ENCODE measurements at places on chromosomes 16 and 17.

- H3K27me3 ChIP-seq, result peaks cover 50% of the 10 kb centered on the region
- H3K36me3 ChIP-seq, result no peaks in the 10 kb centered on the region
- no peaks in the 10 kb centered on the region for H3K4me1 ChIP-seq
Measured at GRCh38 chr17:5741810-5742209, 157.5 kb upstream of the NLRP1 start.

- no peaks in the 10 kb centered on the region for H3K27me3 ChIP-seq
- no peak overlapping the region for H3K4me3 ChIP-seq
- DNase-seq, result no peak
- no peaks in the 10 kb centered on the region for H3K4me1 ChIP-seq
- no peaks in the 10 kb centered on the region for H3K36me3 ChIP-seq
Measured at GRCh38 chr17:32870027-32870670, 6.8 kb downstream of the MYO1D start.

- no peak for DNase-seq
- no peaks in the 10 kb centered on the region for H3K27me3 ChIP-seq
- H3K4me3 ChIP-seq, result no peak overlapping the region
- H3K36me3 ChIP-seq, result peaks cover 84% of the 10 kb centered on the region
- no peak overlapping the region for H3K27ac ChIP-seq
- H3K4me1 ChIP-seq, result peaks cover 23% of the 10 kb centered on the region
Measured at GRCh38 chr17:78705071-78705470, 77.0 kb downstream of the CYTH1 start.

GRCh38 chr17:74578979-74579378 is 11.7 kb upstream of the CD300H start:
- H3K36me3 ChIP-seq, result no peaks in the 10 kb centered on the region
- DNase-seq, result no peak
- H3K4me1 ChIP-seq, result peaks cover 5% of the 10 kb centered on the region
- peaks cover 42% of the 10 kb centered on the region for H3K27me3 ChIP-seq
- H3K27ac ChIP-seq, result no peak overlapping the region
- H3K4me3 ChIP-seq, result no peak overlapping the region

- H3K36me3 ChIP-seq, result peaks cover 32% of the 10 kb centered on the region
- H3K27ac ChIP-seq, result peak overlapping the region; percentile 7
- no peak for DNase-seq
Measured at GRCh38 chr17:68125111-68125870, 89.8 kb downstream of the KPNA2 start.

DNA sequence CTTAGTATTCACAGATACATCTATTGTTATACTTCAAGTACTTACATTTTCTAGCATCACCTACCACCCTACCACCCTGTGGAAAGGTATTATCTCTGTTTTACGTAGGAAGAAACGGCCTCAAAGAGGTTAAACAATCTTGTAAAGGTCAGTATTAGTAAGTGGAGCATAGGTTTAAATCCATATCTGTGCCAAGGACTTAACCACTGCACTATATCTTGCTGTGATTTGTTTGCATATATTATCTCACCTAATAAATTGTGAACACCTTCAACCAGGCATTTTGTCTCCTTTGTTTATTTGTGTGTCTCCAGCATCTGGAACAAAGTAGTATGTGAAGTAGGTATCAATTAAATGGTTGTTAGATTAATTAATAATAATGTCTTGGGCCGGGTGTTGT is 27.3 kb downstream of the IGF2BP1 start:
- DNase-seq, result no peak
- H3K4me3 ChIP-seq, result no peak overlapping the region
- peaks cover 11% of the 10 kb centered on the region for H3K27me3 ChIP-seq
- no peak overlapping the region for H3K27ac ChIP-seq

- H3K27ac ChIP-seq, result no peak overlapping the region
- H3K27me3 ChIP-seq, result peaks cover 22% of the 10 kb centered on the region
- no peaks in the 10 kb centered on the region for H3K4me1 ChIP-seq
- no peak for DNase-seq
- H3K36me3 ChIP-seq, result peaks cover 2% of the 10 kb centered on the region
Measured at GRCh38 chr16:9308356-9308801, 216.9 kb downstream of the HAPSTR1 start.

- H3K4me1 ChIP-seq, result peaks cover 12% of the 10 kb centered on the region
- H3K36me3 ChIP-seq, result no peaks in the 10 kb centered on the region
- peak overlapping the region; percentile 63 for H3K4me3 ChIP-seq
- no peak for DNase-seq
- peaks cover 68% of the 10 kb centered on the region for H3K27me3 ChIP-seq
- no peak overlapping the region for H3K27ac ChIP-seq
Measured at GRCh38 chr17:70168044-70168976, 1.0 kb upstream of the KCNJ2 start.

DNA sequence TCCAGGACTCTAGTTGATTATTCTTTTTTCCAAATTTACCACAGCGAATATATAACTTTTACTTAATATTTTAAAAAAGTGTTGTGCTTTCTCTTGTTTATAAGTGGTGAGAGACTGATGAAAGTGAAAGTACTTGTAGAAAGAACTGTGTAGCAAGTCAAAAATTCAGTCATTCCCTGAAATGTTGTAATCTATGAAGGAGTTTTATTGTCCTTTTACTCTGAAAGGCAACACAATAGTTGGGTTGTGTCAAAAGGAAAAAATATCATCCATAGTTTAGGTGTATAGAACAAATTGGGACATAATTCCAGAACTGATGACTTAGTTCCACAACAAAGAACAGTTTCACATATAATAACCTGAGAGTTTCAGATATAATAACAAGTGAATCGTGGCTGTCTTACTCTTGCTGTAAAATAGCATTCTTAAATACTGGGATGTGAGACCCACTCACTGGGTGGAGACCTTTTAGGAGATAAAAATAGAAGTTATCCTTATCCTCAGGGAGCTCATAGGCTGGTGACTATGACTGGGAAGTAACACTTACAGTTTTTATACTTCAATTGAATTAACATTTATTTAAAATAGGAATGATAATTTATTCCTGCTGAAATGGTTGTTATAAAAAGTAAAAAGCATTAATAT is 20.6 kb downstream of the CYB5B start:
- no peak for DNase-seq

DNA sequence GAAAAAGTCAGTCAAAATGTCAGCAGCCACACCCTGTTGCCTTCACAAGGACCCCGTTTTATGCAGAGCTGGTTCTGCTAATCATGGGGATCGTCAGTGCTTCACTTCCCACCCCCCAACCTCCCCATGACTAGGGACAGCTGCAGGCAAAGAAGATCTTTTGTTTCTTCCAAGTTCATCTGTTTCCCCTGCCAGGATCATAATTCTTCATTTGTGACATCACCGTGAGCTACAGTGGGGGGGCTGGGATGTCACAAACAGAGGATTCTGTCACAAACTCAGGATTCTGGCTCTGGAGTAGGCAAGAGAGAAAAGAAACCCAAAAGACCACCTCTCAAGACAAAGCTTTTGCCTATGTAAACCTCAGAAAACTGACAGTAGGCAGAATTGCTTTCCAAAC is 24.7 kb downstream of the DNAJC7 start:
- no peaks in the 10 kb centered on the region for H3K27me3 ChIP-seq
- no peak overlapping the region for H3K4me3 ChIP-seq
- no peak for DNase-seq
- H3K27ac ChIP-seq, result no peak overlapping the region

DNA sequence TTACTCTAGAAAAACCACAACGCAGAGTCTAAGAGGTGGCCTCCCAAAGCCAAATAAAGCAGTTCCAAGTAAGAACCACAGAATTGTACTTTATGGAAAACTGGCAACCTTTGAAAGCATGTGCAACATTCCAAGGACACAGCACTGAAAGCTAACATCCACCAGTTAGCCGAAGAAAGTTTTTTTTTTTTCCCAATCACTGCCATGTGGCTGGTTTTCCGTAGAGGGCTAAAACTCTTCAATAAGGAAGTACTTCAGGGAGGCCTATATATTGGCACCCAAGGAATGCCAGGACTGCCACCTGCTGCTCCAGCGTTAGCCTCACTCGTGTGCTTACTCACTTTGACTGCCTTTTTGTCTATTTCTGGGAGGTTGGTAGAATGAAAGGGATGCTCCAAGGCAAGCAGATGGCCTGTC is 25.2 kb downstream of the CEP95 start:
- no peaks in the 10 kb centered on the region for H3K4me1 ChIP-seq
- no peak overlapping the region for H3K27ac ChIP-seq
- DNase-seq, result no peak
- H3K4me3 ChIP-seq, result no peak overlapping the region

GRCh38 chr16:4090351-4090851 is 25.8 kb downstream of the ADCY9 start:
- H3K4me3 ChIP-seq, result no peak overlapping the region
- no peak overlapping the region for H3K27ac ChIP-seq
- peaks cover 2% of the 10 kb centered on the region for H3K36me3 ChIP-seq
- DNase-seq, result no peak
- H3K4me1 ChIP-seq, result peaks cover 10% of the 10 kb centered on the region

DNA sequence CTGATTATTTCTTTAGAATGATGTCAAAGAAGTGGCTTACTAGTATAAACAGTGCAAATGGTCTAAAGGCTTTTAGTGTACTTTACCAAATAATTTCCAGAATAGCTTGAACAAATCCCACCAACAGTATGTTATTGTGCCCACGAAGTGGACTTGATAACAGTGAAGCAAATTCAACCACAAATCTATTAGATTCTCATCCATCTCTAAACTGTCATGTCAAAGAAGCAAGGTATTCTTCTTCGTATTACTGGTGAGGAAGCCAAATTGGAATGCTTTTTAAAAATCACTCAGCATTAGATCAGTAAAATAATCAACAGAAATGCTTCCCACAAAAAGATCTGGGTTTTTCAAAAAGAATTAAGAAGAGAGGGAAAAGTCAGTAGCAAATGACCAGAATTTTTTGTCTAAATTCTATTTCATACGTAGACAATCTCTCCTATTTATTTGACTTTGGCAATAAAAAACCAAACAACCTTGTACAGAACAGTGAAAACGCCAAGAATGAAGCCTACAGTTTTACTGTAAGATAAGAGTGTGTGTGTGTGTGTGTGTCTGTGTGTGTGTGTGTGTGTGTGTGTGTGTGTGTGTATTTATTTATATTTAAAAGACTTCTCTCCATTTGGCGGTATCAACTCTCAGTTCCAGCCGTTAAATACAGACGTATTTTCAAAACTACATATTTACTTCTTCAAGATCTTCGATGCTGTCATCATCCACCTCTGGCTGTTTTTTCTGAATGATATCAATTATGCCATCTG is 114.6 kb downstream of the CYB561 start:
- H3K27me3 ChIP-seq, result no peaks in the 10 kb centered on the region
- no peaks in the 10 kb centered on the region for H3K36me3 ChIP-seq
- no peak for DNase-seq
- no peaks in the 10 kb centered on the region for H3K4me1 ChIP-seq
- no peak overlapping the region for H3K27ac ChIP-seq

GRCh38 chr16:72665701-72666100 is 382.2 kb downstream of the ZFHX3 start:
- H3K4me3 ChIP-seq, result peak overlapping the region; percentile 98
- no peak for DNase-seq
- no peaks in the 10 kb centered on the region for H3K27me3 ChIP-seq
- peaks cover 8% of the 10 kb centered on the region for H3K36me3 ChIP-seq
- H3K4me1 ChIP-seq, result peaks cover 23% of the 10 kb centered on the region

DNA sequence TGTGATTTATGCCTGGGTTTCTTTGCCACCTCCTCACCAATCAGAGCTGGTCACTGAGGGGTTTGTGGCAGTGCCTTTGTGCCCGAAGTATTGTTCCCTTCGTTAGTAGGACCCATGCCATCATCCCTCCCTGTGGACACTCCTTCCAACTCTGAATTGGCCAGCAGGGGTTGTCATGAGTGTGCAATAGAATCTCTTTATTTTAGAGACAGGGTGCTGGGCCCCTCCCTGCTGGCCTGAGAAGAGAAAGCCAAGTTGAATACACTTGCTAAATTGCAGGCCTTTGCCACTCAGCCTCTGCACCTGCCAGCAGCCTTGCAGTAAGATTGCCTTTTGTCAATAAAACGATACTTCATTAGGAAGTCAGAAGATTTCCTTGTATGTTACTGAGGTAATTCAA is 40.7 kb upstream of the SLC12A3 start:
- no peak overlapping the region for H3K4me3 ChIP-seq
- no peak for DNase-seq
- no peaks in the 10 kb centered on the region for H3K4me1 ChIP-seq
- H3K27me3 ChIP-seq, result no peaks in the 10 kb centered on the region
- peaks cover 24% of the 10 kb centered on the region for H3K36me3 ChIP-seq

DNA sequence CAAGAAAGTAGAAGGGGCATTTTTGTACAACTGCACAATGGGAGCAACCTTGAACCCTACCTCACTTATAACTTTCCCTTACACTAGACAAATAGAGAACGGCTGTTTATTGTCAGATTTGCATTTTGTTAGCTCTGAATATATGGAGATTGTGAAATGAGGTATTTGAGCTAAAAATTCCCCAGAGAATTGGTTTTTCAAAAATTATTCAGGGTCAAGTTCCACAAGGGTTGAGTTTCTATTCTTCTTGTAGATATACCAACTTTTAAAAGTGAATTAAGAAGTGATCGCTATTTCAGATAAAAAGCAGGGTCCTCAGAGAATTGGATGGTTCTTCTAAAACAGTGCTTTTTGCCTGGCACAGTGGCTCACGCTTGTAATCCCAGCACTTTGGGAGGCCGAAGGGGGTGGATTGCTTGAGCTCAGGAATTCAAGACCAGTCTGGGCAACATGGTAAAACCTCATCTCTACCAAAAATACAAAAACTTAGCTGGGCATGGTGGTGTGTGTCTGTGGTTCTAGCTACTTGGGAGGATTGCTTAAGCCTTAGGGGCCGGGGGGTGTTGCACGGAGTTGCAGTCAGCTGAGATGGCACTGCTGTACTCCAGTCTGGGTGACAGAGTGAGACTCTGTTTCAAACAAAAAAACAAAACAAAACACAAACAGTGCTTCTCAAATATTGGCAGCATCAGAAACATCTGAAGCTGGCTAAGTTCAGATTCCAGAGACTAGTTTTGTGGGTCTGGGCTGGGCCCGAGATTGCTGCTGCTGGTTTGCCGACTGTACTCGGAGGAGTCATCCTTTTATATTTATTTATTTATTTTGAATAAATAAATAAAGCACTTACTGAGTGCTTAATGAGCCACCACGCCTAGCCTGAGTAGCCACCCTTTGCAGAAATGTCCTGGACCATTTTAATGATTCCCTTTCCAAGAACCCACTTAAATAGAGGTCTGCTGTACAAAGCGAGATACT is 50.9 kb downstream of the PECAM1 start:
- H3K4me3 ChIP-seq, result no peak overlapping the region
- no peaks in the 10 kb centered on the region for H3K27me3 ChIP-seq
- no peak overlapping the region for H3K27ac ChIP-seq
- peaks cover 51% of the 10 kb centered on the region for H3K36me3 ChIP-seq

GRCh38 chr17:60442271-60443173 is 20.2 kb downstream of the CHCT1 start:
- no peak overlapping the region for H3K27ac ChIP-seq
- peaks cover 15% of the 10 kb centered on the region for H3K36me3 ChIP-seq
- H3K27me3 ChIP-seq, result no peaks in the 10 kb centered on the region
- H3K4me1 ChIP-seq, result no peaks in the 10 kb centered on the region
- no peak overlapping the region for H3K4me3 ChIP-seq
- no peak for DNase-seq

GRCh38 chr17:20096430-20096829 is 87.3 kb downstream of the SPECC1 start:
- no peaks in the 10 kb centered on the region for H3K36me3 ChIP-seq
- no peak overlapping the region for H3K27ac ChIP-seq
- H3K4me3 ChIP-seq, result no peak overlapping the region
- DNase-seq, result no peak
- H3K27me3 ChIP-seq, result no peaks in the 10 kb centered on the region

GRCh38 chr17:69336580-69336979 is 9.6 kb upstream of the ABCA5 start:
- H3K4me3 ChIP-seq, result no peak overlapping the region
- no peaks in the 10 kb centered on the region for H3K36me3 ChIP-seq

- DNase-seq, result no peak
- H3K27me3 ChIP-seq, result no peaks in the 10 kb centered on the region
- H3K4me3 ChIP-seq, result no peak overlapping the region
- H3K27ac ChIP-seq, result no peak overlapping the region
Measured at GRCh38 chr17:66533572-66533971, 231.2 kb downstream of the PRKCA start.

Measured in central memory CD8-positive, alpha-beta T cell (primary cell).